NCI-H524 treated with DMSO at 0.1 percent for 48 hours (cell line): ENCODE measurements at places on chromosomes 5 and 9.

GRCh38 chr5:94209774-94210355, 408.5 kb downstream of the KIAA0825 start:
- no peak for DNase-seq

- DNase-seq, result no peak
Measured at GRCh38 chr9:85443190-85443598, 298.6 kb downstream of the AGTPBP1 start.

GRCh38 chr9:7944572-7944971, 145.0 kb upstream of the DMAC1 start:
- DNase-seq, result no peak

DNA sequence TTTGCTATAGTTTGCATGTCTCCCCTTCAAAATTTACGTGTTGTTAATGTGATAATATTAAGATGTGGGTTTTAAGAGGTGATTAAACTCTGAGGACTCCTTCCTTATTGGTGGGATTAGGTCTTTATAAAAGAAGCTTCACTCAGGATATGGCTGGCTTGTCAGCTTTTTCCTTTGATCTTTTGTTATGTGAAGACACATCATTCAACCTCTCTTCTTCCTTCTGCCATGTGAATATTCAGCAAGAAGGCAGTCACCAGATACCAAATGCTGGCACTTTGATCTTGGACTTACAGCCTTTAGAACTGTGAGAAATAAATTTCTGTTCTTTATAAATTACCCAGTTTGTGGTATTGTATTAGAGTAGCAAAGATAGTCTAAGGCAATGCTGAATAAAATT, 855.9 kb upstream of the CDH10 start:
- DNase-seq, result no peak

GRCh38 chr9:17739736-17740135, 160.9 kb downstream of the SH3GL2 start:
- no peak for DNase-seq
